ENCODE measurements at places on chromosomes 16 and 17. TPM values are rescaled to one million over a fixed set of nuclear protein-coding genes. Genes with fewer than 3 reads are reported as not detected.

The ABCA6 gene
- 0.10 TPM for total RNA-seq

The OTOP2 gene
- not detected for total RNA-seq

GRCh38 chr17:29292071-29292991 is 1.6 kb downstream of the NUFIP2 start:
- peak overlapping the region; percentile 100 for H3K4me3 ChIP-seq
- peaks cover 5% of the 10 kb centered on the region for H3K27me3 ChIP-seq
- peaks cover 49% of the 10 kb centered on the region for H3K4me1 ChIP-seq
- peak; percentile 62 for DNase-seq
- H3K36me3 ChIP-seq, result peaks cover 48% of the 10 kb centered on the region
- peak overlapping the region; percentile 99 for H3K27ac ChIP-seq

- peaks cover 5% of the 10 kb centered on the region for H3K36me3 ChIP-seq
- no peak overlapping the region for H3K27ac ChIP-seq
- peak; percentile 74 for DNase-seq
- peaks cover 21% of the 10 kb centered on the region for H3K4me1 ChIP-seq
Observed at GRCh38 chr16:47142821-47143676, 696 bp downstream of the NETO2 start.

DNA sequence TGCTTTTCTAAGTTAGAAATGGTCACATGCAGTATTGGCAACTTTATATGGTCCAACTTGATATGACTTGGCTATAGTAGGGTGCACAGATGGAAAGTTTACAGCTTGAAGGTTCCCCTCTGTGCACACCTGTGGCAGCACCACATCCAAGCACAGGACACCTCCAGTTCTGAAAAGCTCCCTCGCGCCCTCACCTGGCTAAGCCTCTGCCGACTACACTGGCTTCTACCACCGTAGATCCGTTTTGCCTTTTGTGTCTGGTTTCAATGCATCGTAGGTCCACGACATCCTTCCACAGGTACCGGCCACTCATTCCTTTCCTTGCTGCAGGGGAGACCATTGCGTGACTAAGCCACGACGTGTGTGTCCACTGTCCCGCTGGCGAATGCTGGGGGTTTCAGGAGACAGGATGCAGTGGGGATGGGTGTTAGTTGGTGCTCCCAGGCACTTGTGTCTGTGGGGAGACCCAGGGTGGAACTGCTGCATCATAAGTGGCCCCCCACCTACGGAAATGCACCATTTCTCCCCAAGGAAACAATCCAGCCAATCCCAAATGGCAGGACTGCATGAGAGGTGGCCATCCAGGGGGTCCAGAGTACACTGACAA is 4.9 kb upstream of the RASD1 start:
- peaks cover 4% of the 10 kb centered on the region for H3K27me3 ChIP-seq
- H3K4me1 ChIP-seq, result peaks cover 3% of the 10 kb centered on the region
- no peaks in the 10 kb centered on the region for H3K36me3 ChIP-seq
- DNase-seq, result no peak
- no peak overlapping the region for H3K27ac ChIP-seq
